ENCODE measurements at places on chromosomes 4 and X.

DNA sequence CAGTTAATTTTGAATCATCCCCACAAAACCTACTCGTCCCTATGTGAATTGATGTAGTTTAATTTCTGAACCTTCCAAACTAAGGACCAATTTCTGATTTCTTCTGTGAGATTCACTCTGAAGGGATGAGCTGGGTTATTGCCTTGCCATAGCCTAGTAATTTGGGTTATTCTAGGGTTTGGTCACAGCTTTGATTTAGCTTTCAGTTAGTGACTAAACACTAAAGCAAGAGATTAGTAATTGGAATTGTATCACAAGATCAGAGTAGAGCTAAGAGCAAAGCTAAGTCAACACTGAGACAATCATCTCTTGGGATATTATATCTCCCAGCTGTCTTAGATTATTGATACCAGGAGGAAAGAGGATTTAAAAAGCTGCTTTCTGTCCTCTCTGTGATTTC lies 588.0 kb downstream of the CCSER1 start:
- H3K27me3 ChIP-seq, result no peaks in the 10 kb centered on the region
- no peak overlapping the region for H3K4me3 ChIP-seq
- no peaks in the 10 kb centered on the region for H3K4me1 ChIP-seq
- DNase-seq, result no peak

DNA sequence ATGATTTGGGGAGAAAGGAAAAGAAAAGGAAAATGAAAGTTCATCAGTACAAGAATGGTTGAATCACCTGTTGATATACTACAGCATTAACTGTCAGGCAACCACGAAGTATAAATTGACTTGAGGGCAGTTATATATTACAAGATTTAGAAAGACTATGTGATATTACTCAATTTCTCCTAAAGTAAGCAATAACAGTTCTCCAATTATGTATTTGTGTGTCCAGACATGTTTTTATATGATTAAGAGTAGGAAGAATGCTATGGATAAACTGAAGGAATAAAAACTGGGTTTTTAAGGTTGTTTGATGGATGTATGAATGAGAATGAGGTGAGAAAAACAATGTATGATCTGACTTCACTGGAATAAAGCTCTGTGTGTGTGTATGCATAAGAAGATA lies 2234.4 kb downstream of the ARAP2 start:
- H3K27ac ChIP-seq, result no peak overlapping the region
- H3K4me1 ChIP-seq, result no peaks in the 10 kb centered on the region
- no peak overlapping the region for H3K4me3 ChIP-seq
- no peaks in the 10 kb centered on the region for H3K27me3 ChIP-seq
- no peaks in the 10 kb centered on the region for H3K36me3 ChIP-seq
- no peak for DNase-seq

DNA sequence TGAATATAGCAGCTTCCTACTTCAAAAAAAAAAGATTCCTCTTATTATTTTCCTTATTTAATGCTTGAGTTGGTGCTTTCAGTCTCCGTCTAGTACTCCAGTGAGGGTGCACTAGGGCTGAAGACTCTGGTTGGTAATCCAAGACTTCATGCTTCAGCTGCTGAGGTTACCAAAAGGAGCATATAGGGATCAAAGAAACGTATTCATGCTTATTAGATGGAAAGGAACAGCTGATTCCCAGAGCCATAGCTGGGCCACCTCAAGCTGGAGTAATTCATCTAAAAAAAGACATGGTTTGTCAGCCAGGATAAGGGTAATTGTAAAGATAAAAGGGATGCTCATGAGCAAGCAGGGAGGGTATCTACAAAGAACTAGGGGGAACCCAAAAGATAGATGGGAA lies 131.7 kb upstream of the FAM47B start:
- no peaks in the 10 kb centered on the region for H3K36me3 ChIP-seq
- H3K27me3 ChIP-seq, result no peaks in the 10 kb centered on the region

DNA sequence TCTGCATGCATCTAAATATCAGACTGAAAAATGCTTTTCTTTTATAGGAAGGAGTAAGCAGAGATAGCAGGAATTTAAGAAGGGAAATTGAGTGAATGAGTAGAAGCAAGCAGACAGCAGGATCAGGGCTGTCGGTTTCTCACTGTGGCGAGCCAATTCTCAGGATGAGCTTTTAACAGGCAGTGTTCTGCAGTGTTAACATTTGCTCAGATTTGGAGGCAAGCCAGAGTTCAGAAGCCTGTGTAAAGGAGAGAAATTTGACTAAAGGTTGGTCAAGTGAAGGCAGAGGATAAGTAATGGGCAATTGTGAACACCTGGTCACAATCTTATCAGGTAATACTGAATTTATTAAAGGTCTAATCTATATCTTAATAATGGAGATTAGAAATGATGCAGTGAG lies 133.3 kb upstream of the MAGEB16 start:
- no peak overlapping the region for H3K4me3 ChIP-seq
- no peak overlapping the region for H3K27ac ChIP-seq
- peaks cover 2% of the 10 kb centered on the region for H3K27me3 ChIP-seq
- DNase-seq, result no peak

GRCh38 chrX:110210417-110211139 lies 107.3 kb downstream of the AMMECR1 start:
- H3K27me3 ChIP-seq, result no peaks in the 10 kb centered on the region
- H3K36me3 ChIP-seq, result no peaks in the 10 kb centered on the region
- DNase-seq, result no peak
- peaks cover 21% of the 10 kb centered on the region for H3K4me1 ChIP-seq

- no peaks in the 10 kb centered on the region for H3K27me3 ChIP-seq
- no peaks in the 10 kb centered on the region for H3K4me1 ChIP-seq
- no peak for DNase-seq
- H3K27ac ChIP-seq, result no peak overlapping the region
- no peaks in the 10 kb centered on the region for H3K36me3 ChIP-seq
- H3K4me3 ChIP-seq, result no peak overlapping the region
Observed at GRCh38 chr4:120299631-120300030, 233.0 kb upstream of the MAD2L1 start.

GRCh38 chr4:15737255-15737654 lies 34.4 kb downstream of the BST1 start:
- H3K36me3 ChIP-seq, result peaks cover 3% of the 10 kb centered on the region
- no peak overlapping the region for H3K4me3 ChIP-seq
- no peak for DNase-seq
- peaks cover 8% of the 10 kb centered on the region for H3K4me1 ChIP-seq
- no peaks in the 10 kb centered on the region for H3K27me3 ChIP-seq

DNA sequence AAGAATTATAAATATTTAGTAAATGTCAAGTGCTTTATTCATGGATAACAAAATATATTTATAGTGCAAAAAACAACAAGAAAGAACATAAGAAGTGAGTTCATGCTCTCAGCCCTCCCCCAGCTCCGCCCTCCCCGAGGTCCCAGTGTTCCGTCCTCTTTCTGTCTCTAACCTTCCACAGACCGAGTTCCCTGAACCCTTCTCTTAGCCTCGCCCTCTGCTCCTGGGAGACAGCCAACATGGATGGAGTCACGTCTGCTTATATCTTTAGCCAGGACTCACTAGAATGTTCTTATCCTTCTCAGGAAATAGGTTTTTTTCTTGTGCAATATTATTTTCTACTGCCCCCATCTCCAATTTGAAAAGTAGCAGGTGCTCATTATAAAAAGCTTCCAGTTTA lies 40.1 kb upstream of the HELT start:
- no peaks in the 10 kb centered on the region for H3K36me3 ChIP-seq
- DNase-seq, result no peak

- no peak within 1 kb of the TSS for H3K27ac ChIP-seq
- H3K4me3 ChIP-seq, result peak within 1 kb of the TSS; percentile 59
- no peak for DNase-seq
- H3K36me3 ChIP-seq, result no peaks in the 10 kb centered on the region
- H3K27me3 ChIP-seq, result no peaks in the 10 kb centered on the region
- peaks cover 7% of the 10 kb centered on the region for H3K4me1 ChIP-seq
Observed at GRCh38 chr4:973431-974397, at the start of gene DGKQ. TSS of gene DGKQ (minus strand) at chr4:973569. CDS start at chr4:973482, 87 bp downstream.

DNA sequence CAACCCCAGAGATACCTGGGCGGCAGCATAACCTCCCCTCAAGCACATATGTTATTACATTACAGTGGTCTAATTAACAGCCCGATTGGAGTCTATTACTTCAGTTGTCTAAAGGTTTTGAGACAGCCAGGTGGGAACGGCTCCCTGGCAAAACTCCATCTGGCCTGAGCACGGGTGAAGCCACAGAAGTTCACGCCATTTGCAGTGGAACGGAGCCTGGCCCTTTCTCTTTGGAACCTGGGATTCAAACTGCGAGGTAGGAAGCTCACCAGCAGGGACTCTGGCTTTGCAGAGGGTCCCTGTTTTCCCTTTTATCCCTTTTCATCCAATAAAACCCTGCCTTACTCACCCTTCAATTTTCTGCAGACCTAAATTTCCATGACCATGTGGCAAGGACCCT lies 45.9 kb upstream of the NEIL3 start:
- H3K27me3 ChIP-seq, result peaks cover 10% of the 10 kb centered on the region
- DNase-seq, result no peak
- H3K4me3 ChIP-seq, result no peak overlapping the region
- H3K4me1 ChIP-seq, result no peaks in the 10 kb centered on the region
- H3K27ac ChIP-seq, result no peak overlapping the region
- no peaks in the 10 kb centered on the region for H3K36me3 ChIP-seq

DNA sequence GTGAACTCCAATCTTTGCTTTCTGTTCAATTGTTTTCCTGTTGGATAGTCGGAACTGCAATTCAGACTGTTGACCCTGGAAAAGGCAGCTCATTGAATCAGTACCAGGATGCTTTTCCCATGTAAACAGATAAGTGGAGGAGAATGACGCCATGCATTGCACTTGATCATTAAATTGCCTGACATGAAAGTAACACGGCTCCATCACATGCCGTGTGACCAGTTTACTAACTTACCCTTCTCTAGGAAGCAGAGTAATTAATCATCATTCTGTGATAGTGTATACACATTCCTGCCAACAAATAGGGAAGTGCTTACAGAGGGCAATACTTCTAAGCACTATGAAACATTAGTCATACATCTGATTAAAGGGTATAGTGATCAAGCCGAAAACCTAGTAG lies 101.4 kb downstream of the PPARGC1A start:
- H3K36me3 ChIP-seq, result peaks cover 5% of the 10 kb centered on the region
- H3K27me3 ChIP-seq, result no peaks in the 10 kb centered on the region
- H3K4me3 ChIP-seq, result no peak overlapping the region
- DNase-seq, result no peak
- H3K4me1 ChIP-seq, result peaks cover 23% of the 10 kb centered on the region

DNA sequence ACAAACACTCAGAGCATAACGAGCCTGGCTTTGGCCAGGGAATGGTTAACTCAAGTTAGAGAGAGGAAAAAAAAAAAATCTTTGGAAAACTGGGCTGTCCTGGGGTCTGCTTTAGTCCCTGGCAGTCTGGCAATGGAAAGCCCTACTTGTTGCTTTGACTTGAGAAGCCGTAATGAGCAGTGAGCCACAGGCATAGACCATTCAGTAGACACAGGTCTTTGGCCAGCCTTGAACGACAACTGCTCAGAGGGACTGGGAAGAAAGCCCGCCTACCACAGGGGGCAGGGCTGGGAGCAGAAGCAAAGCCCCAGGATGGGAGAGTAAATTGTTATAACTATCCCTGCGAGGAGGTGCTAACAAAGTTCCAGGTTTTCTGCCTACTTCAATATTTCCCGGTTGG lies 25.9 kb downstream of the SLC25A43 start:
- no peak for DNase-seq
- H3K27ac ChIP-seq, result no peak overlapping the region
- H3K4me3 ChIP-seq, result no peak overlapping the region
- H3K36me3 ChIP-seq, result no peaks in the 10 kb centered on the region

GRCh38 chrX:70322784-70323183 lies 32.9 kb downstream of the KIF4A start:
- H3K36me3 ChIP-seq, result no peaks in the 10 kb centered on the region
- H3K27ac ChIP-seq, result no peak overlapping the region
- no peaks in the 10 kb centered on the region for H3K4me1 ChIP-seq

DNA sequence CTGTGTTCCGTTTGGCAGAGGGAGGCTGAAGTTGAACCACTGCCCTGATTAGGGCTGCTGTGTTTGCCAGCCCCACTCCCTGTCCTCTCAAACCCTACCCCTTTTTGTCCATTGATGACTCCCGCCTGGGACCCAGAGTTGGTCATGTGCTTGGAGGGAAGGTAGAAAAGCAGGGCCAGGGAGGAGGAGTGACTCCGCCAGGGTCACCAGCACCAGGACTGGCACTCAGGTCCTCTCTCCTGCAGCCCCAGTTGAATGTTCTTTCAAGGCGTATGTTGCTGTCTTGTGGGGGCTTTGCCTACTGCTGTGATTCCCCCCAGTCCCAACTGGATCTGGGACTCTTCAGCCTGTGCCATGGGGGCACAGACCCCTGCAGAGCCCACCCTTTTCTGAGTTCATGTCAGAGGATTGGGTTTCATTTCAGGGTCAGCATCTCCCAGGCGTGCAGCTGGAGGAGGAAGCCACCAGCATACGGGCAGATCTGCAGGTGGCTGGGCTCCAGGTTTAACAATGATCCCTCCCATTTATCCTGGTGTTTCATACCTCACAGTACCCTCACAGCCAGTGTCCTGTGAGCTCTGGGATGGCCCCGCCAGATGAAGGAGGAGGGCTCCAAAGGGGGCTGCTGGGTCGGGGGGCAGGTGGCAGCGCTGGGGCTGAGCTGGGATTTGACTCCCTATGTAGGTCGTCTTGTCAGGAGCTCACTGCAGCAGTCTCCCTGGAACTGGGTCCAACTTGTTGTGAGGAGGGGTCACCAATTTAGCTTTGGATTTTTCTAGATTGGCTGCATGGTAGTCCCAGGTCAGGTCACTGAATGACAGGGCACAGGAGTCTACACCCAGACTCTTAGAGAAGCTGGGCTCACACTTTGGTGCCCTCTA lies 55.7 kb downstream of the MSX1 start:
- peaks cover 25% of the 10 kb centered on the region for H3K27me3 ChIP-seq
- no peak overlapping the region for H3K27ac ChIP-seq
- no peak for DNase-seq
- no peak overlapping the region for H3K4me3 ChIP-seq
- no peaks in the 10 kb centered on the region for H3K4me1 ChIP-seq

DNA sequence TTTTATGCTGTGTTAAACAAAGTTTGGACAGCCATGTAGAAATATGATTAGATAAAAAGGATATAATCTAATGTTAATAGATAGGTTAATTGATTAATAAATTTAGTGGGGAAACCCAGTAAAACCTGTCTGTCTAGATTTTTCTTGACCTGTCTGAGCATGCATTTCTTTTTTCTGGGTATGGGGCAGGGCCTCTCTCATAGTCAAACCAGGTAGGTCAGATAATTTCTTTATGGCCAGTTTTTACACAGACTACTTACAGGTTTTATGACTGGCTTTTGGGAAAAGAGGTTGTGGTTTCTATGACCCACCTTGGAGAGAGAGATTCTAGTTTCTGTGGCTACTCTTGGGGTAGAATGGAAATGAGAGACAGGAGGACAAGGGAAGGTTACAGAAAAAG lies 135.6 kb upstream of the EPHA5 start:
- no peak overlapping the region for H3K4me3 ChIP-seq
- no peak for DNase-seq
- no peaks in the 10 kb centered on the region for H3K36me3 ChIP-seq

- no peak overlapping the region for H3K27ac ChIP-seq
- no peak overlapping the region for H3K4me3 ChIP-seq
- no peaks in the 10 kb centered on the region for H3K27me3 ChIP-seq
- DNase-seq, result no peak
- H3K36me3 ChIP-seq, result no peaks in the 10 kb centered on the region
- H3K4me1 ChIP-seq, result peaks cover 40% of the 10 kb centered on the region
Observed at GRCh38 chr4:122845760-122846159, 19.1 kb downstream of the FGF2 start.

GRCh38 chrX:24283127-24283794 lies 30.6 kb downstream of the SUPT20HL2 start:
- no peaks in the 10 kb centered on the region for H3K36me3 ChIP-seq
- no peak for DNase-seq
- H3K4me1 ChIP-seq, result peaks cover 13% of the 10 kb centered on the region
- no peak overlapping the region for H3K4me3 ChIP-seq

- peaks cover 4% of the 10 kb centered on the region for H3K27me3 ChIP-seq
- no peaks in the 10 kb centered on the region for H3K4me1 ChIP-seq
- H3K27ac ChIP-seq, result no peak overlapping the region
- H3K36me3 ChIP-seq, result no peaks in the 10 kb centered on the region
Observed at GRCh38 chrX:23134136-23134535, 134.4 kb downstream of the DDX53 start.

Measured in chondrocyte (in vitro differentiated cells).